Right atrium auricular region (tissue), 2 donors: ENCODE measurements at places on chromosomes 3 and 15. TPM values are rescaled to one million over a fixed set of nuclear protein-coding genes. Genes with fewer than 3 reads are reported as not detected.
A peak's percentile ranks its signal among the peaks of the same experiment; 100 is the strongest.

Gene ANKRD63
- 1.3 TPM for total RNA-seq

Gene ARL6
- 2.9 TPM for total RNA-seq

Gene RGMA
- 9.9 TPM for total RNA-seq

Gene ENTPD3
- total RNA-seq: 0.12 TPM

Gene NXPE3
- total RNA-seq: 22.9 TPM

Gene SSUH2
- total RNA-seq: 0.82 TPM

Gene GOLGA6D
- total RNA-seq: not detected

DNA sequence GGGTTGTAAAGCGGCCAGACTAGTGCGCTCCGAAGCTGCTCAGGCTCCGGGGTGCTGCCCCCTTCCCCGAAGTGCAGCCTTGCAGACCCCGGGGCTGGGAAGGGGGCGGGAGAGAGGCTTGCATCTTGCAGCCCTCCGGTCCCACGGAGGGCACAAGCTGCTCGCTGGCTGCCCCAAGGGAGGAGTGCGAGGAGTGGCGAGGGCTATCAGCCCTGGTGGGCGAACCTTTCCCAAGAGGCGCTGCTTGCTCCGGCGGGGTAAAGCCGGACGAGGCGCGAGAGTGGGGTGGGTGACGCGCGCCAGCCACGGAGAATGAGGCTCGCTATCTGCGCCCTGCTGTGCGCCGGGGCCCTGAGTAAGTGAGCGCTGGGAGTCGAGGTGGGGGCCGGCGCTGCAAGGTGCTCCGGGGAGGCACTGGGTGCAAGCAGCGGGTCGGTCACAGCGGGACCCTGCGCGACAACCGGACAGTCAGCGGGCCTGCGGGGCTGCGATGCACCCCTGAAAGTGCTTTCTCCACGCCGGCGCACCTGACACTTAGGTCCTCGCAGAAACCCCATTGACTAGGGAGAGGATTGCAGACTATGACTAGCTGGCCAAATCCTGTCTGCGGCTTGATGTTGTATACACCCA, 12.7 kb upstream of the TOPBP1 start:
- H3K4me1 ChIP-seq: peaks cover 8% of the 10 kb centered on the region
- H3K27ac ChIP-seq: no peak overlapping the region
- H3K36me3 ChIP-seq: no peaks in the 10 kb centered on the region
- no peak for DNase-seq
- H3K27me3 ChIP-seq: no peaks in the 10 kb centered on the region

- H3K27ac ChIP-seq: no peak overlapping the region
- no peaks in the 10 kb centered on the region for H3K4me1 ChIP-seq
- H3K27me3 ChIP-seq: no peaks in the 10 kb centered on the region
- no peak for DNase-seq
- no peaks in the 10 kb centered on the region for H3K36me3 ChIP-seq
- no peak overlapping the region for H3K4me3 ChIP-seq
These were observed 275.9 kb upstream of the TBL1XR1 start for GRCh38 chr3:177473184-177473583.

GRCh38 chr3:140178482-140178881, 243.5 kb downstream of the CLSTN2 start:
- no peak for DNase-seq
- no peak overlapping the region for H3K27ac ChIP-seq
- no peaks in the 10 kb centered on the region for H3K27me3 ChIP-seq
- no peaks in the 10 kb centered on the region for H3K4me1 ChIP-seq
- no peak overlapping the region for H3K4me3 ChIP-seq
- no peaks in the 10 kb centered on the region for H3K36me3 ChIP-seq

DNA sequence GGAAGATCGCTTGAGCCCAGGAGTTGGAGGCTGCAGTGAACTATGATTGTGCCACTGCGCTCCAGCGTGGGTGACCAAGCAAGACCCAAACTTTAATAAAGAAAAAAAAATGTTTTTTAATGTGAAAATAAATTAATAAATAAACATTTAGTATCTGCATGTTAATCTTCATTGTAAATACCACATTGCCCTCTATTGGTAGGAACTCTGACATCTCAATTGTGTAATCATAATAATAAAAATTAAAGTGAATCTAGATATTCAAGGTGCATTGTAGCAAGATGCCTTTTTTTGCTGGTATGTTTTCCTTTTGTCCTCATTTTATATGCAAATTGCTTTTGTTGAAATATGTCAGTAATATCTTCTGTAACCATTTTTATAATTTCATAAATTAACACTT, 95.0 kb upstream of the LIMD1 start:
- DNase-seq: no peak
- peaks cover 17% of the 10 kb centered on the region for H3K36me3 ChIP-seq
- no peaks in the 10 kb centered on the region for H3K4me1 ChIP-seq

DNA sequence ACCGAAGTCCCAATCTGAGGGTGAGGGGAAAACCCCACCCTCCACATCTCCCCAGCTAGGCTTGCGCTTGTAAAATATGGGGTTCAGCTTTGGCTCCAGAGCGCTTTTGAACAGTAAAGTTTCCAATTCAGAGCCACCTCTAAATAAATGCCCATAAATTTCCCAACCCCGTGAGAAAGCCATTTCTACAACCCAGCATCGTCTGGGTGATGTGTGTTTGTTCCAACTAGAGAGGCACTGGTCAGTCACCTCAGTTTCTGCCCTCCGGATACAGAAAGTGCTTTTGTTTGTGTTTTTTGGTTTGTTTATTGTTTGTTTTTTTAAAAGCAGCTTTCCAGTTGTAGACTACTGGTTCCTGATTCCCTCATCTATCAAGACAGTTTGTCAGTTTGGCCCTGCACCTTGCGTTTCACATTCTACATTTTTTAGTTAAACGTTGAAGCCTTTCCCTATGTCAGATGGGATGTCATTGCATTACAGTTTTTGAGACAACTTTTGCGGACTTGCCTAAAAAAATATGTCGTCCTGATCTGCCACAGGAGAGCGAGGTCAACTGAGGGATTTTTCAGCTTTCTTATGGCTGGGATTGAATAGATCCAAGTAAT, 15.0 kb upstream of the SOX2 start:
- H3K36me3 ChIP-seq: no peaks in the 10 kb centered on the region
- H3K27ac ChIP-seq: no peak overlapping the region
- peaks cover 5% of the 10 kb centered on the region for H3K4me1 ChIP-seq
- no peak overlapping the region for H3K4me3 ChIP-seq
- no peak for DNase-seq
- peaks cover 24% of the 10 kb centered on the region for H3K27me3 ChIP-seq

- no peaks in the 10 kb centered on the region for H3K4me1 ChIP-seq
- H3K27ac ChIP-seq: peak overlapping the region; percentile 3
- no peak overlapping the region for H3K4me3 ChIP-seq
- DNase-seq: no peak
- H3K36me3 ChIP-seq: no peaks in the 10 kb centered on the region
These were observed 4.1 kb upstream of the CLDN1 start for GRCh38 chr3:190326361-190326760.

DNA sequence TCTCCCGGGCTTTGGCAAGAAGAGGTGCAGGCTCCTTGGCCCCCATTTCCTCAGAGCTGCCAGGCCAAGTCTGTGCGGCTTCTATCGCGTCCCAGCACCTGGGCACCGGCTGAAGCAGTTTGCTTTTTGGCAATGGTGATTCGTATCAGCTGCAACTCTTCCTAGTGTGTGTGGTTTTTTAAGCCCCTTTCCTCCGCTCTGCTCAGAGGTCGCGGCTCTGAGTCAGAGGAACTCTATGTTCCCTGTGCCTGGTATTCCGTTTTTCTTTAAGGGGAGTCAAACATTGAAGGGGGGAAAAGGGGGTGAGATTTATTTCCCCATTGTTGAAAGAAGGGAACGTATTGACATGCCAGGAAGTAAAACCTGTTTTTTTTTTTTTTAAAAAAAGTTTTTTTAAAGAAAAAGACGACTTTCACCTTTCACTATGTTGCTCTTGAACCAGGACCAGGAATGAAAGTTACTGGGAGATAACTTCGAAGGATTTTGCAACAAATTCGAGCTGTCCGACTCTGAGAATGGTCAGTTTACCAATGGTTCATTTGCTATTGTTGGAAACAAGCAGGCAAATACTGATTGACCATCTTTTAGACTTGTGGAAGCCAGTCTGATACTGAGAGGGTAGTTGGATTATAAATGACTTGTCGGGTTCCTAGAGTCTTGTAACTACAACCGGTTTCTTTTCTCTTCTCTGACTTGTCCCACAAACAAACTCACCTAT, 1.1 kb downstream of the ARMC8 start:
- H3K36me3 ChIP-seq: no peaks in the 10 kb centered on the region
- H3K27ac ChIP-seq: peak overlapping the region; percentile 92
- no peaks in the 10 kb centered on the region for H3K4me1 ChIP-seq
- DNase-seq: no peak
- H3K4me3 ChIP-seq: peak overlapping the region; percentile 71
- no peaks in the 10 kb centered on the region for H3K27me3 ChIP-seq

DNA sequence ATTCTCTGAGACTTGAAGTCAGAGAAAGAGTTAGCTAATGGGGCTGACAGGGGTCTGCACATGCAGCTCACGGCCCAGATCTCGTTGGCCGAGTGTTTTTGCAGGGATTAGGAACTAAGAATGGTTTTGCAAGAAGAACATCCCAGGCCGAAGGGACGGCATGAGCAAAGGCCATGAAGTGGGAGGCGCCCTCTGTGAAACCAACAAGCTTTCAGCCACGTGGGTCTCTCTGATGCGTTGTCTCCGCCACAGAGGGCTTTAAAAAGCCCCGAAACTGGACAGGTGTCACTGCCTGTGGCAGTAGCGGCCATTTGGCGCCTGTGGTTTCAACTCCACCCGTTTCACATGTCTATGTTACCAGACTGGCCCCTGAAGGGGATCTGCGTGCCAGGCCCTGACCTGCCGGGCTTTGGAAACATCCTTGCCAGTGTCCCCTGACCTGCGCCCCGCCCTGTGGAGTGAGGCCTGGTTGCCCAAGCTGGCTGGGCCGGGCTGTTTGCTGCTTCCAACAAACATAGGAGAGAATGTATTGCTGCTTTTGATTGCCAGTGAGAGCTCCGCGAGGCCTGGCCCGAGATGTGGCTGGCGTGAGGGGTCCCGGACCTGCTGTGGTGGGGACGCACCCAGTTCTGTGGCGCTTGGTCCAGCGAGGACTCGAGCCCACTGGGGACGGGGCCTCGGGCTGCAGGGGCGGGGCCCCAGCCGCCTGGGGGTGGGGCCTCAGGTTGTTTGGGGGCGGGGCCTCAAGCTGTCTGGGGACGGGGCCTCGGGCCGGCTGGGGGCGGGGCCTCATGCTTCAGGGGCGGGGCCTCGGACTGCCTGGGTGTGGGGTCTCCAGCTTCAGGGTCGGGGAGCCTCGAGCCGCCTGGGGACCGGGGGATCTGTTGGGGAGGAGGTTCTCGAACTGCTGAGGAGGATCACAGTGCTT, 30.4 kb downstream of the GOLGA6L2 start:
- H3K4me3 ChIP-seq: no peak overlapping the region
- H3K27ac ChIP-seq: no peak overlapping the region
- DNase-seq: no peak
- H3K27me3 ChIP-seq: no peaks in the 10 kb centered on the region
- H3K36me3 ChIP-seq: no peaks in the 10 kb centered on the region
- no peaks in the 10 kb centered on the region for H3K4me1 ChIP-seq

DNA sequence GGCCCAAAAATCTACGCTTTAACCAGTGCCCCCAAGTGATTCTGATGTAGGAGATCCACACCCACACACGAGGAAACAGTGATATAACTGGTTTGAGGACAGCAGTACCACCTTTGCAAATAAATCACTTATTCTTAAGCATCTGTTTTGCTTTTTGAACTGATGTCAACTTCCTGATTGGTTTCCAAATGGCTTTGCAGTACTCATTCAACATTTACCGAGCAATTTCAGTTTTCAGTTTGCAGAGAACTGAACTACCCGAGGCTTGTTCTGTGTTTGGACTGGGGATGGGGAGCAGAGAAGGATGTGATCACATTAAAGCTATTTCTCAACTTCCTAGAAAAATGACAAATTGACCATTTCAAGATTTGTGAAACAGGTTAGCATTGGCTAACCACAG, 1.1 kb upstream of the GYG1 start:
- no peaks in the 10 kb centered on the region for H3K27me3 ChIP-seq
- H3K4me3 ChIP-seq: no peak overlapping the region
- peaks cover 14% of the 10 kb centered on the region for H3K36me3 ChIP-seq
- H3K4me1 ChIP-seq: peaks cover 18% of the 10 kb centered on the region
- peak overlapping the region; percentile 99 for H3K27ac ChIP-seq

DNA sequence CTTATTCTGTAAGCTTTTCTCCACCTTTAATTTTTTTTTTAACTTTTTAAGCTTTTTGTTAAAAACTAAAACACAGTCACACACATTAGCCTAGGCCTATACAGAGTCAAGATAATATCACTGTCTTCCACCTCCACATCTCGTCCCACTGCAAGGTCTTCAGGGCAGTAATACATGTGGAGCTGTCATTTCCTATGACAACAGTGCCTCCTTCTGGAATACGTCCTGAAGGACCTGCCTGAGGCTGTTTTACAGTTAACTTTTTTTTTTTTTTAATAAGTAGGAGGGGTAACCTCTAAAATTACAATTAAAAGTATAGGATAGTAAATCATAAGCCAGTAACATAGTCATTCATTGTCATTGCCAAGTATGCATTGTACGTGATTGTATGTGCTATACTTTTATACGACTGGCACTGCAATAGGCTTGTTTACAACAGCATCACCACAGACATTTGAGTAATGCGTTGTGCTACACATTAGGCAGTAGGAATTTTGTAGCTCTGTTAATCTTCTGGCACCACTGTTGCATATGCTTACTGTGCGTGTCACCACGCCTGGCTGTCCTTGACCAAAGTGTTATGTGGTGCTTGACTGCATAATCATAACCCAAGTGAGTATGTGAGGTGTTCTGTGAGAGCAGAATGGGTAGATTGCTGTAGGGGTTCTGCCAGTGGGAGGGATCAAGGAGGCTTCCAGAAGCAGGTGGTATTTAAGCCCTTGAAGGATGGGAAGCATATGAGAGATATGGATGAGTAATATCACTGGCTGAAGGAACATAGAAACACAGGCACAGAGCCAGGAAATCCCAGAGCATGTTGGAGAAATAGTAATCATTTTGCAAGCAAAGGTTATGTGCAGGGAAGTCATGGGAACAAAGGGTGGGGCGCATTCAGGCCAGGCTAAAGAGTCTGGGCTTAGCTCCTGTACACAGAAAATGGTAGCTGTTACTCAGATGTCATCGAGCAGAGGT, 18.3 kb downstream of the FBXO22 start:
- no peak overlapping the region for H3K27ac ChIP-seq
- H3K4me1 ChIP-seq: peaks cover 27% of the 10 kb centered on the region
- H3K27me3 ChIP-seq: no peaks in the 10 kb centered on the region
- peaks cover 5% of the 10 kb centered on the region for H3K36me3 ChIP-seq
- no peak for DNase-seq

- no peaks in the 10 kb centered on the region for H3K36me3 ChIP-seq
- H3K4me1 ChIP-seq: no peaks in the 10 kb centered on the region
- H3K27ac ChIP-seq: no peak overlapping the region
- H3K27me3 ChIP-seq: no peaks in the 10 kb centered on the region
- no peak for DNase-seq
These were observed 219.3 kb upstream of the COL8A1 start for GRCh38 chr3:99419116-99419515.

DNA sequence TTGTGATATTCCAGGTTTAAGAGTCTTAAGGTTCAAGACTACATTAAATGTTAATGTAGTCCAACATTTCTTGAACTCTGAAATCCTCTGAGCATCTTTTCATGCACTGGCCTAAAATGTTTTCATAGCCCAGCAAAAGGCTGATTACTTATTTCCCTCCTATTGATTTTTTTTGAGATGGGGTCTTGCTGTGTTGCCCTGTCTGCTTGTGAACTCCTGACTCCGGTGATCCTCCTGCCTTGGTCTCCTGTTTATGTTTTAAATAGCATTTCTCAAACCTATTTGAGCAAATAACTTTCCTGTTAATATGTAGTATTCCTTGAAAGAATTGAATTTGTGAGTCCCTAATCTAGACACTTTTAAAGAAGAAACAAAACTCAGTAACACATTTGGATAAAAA, 133.5 kb downstream of the IGF1R start:
- no peak for DNase-seq
- H3K27ac ChIP-seq: no peak overlapping the region
- peaks cover 38% of the 10 kb centered on the region for H3K4me1 ChIP-seq
